ENCODE measurements at places on chromosomes 4 and X.

- no peak for DNase-seq
Measured at GRCh38 chr4:93334003-93334402, 494.6 kb upstream of the ATOH1 start.

GRCh38 chr4:972651-973424, 531 bp downstream of the DGKQ start:
- DNase-seq = no peak

DNA sequence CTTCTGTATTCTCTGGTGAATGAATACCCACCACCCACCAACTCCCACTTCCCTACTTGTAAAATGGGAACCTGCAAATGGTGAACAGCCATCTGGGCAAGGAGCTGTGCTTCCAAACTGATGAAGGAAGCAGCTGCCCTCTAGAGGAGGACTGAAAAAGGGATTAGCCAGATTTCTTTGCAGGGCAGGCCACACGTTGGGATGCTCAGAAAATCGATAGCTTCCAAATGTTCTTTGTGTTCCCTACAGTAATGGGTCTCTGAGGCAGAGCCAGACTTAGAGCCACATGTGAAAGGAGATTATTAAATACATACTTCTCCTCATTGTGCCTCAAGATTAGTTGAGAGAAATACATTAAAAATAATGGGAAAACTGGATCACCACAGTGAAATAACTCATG, 39.3 kb upstream of the LPAR4 start:
- DNase-seq = peak; percentile 51

DNA sequence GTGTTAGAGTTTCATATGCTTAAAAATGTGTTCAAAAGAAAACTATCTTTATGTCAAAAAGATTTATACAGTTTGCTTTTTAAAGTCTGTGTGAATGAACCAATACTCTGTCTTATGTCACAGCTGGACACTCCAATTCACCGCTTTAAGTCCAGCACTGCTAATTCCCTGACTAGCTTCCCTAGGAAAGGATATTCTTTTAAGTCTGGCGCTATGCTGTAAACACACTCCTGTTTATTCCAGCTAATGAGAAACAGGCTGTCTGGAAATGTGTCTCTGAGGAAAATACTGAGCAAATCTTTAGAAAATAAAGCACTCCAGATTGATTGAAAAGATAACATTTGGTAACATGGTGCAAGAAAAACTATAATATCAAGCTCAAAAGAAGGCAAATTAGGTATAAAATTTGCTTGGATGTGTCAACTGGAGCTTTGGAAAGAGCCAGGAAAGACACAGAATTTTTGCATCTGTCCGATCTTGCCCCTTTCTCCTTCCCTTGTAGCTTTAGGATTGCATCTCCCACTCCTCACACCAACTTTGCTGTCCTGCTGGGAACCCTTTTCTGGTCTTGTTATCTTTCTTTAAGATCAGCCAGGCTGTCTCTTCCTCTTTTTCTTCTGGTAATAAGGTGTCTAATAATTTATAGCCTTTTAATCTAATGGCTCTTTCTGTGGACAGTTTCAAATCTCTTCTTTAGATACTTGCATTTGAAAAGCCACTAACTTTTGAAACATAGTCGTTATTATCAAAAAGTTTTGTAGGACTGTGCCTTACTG, 40.9 kb upstream of the VEGFC start:
- peak; percentile 40 for DNase-seq

- no peak for DNase-seq
Measured at GRCh38 chr4:90727938-90728337, 600.7 kb downstream of the CCSER1 start.

DNA sequence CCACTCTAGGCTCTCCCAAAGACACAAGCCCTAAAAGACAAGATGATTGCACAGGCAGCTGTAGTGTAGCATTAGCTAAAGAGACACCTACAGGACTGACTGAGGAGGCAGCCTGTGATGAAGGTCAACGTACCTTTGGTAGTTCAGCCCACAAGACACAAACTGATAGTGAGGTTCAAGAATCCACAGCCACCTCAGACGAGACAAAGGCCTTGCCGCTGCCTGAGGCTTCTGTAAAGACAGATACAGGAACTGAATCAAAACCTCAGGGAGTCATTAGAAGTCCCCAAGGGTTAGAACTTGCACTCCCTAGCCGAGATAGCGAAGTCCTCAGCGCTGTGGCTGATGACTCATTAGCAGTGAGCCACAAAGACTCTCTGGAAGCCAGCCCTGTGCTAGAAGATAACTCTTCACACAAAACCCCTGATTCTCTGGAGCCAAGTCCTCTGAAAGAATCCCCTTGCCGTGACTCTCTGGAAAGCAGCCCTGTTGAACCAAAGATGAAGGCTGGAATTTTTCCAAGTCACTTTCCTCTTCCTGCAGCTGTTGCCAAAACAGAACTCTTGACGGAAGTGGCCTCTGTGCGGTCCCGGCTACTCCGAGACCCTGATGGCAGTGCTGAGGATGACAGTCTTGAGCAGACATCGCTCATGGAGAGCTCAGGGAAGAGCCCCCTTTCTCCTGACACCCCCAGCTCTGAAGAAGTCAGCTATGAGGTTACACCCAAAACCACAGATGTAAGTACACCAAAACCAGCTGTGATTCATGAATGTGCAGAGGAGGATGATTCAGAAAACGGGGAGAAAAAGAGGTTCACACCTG, 306.3 kb downstream of the ANK2 start:
- no peak for DNase-seq

GRCh38 chr4:9898596-9899305, 117.3 kb downstream of the DRD5 start:
- DNase-seq = peak; percentile 72

GRCh38 chrX:131841496-131842437, 181.3 kb upstream of the STK26 start:
- DNase-seq = peak; percentile 13

GRCh38 chr4:155377276-155377675, 511 bp upstream of the MAP9 start:
- peak; percentile 7 for DNase-seq

DNA sequence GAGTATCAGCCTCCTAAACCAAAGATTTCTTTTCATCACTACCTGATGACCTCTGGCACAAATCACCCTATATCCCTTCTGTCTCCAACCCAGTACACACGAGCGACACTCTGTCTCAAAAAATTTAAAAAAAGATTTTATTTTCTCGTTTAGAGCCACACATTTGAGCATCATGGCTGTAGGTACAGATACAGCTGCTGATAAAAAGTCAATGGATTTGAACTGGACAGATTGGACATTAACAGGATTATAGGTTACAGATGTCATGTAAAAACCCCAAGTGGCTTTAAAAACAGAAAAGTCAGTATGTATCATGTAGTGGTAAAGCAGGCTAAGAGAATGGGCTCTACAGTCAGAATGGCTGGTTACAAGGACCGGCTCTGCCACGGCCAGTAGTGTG, 171.1 kb downstream of the SCFD2 start:
- no peak for DNase-seq

GRCh38 chrX:1152090-1152489, 60.4 kb downstream of the CRLF2 start:
- DNase-seq = no peak

GRCh38 chr4:3612281-3612680, 80.1 kb upstream of the LRPAP1 start:
- DNase-seq = no peak

DNA sequence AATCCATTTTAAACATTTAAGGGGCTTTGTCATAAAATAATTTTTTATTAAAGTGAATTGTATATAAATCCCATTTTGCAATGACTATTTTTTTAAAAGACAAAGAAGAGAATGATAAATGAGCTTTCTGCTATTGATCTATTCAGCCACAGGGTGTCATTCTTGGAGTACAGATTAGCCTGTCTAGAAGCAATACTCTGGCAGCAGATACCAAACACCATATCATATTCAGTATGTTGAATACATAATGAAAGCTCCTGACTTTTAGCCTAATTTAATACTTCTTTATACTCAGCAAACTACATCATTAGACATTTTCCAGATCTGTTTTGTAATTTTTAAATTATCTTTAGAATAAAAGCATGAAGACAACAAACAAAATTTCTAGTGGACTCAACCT, 496.3 kb downstream of the PDGFC start:
- peak; percentile 48 for DNase-seq

- no peak for DNase-seq
Measured at GRCh38 chr4:154456240-154456639, 35.4 kb downstream of the DCHS2 start.

DNA sequence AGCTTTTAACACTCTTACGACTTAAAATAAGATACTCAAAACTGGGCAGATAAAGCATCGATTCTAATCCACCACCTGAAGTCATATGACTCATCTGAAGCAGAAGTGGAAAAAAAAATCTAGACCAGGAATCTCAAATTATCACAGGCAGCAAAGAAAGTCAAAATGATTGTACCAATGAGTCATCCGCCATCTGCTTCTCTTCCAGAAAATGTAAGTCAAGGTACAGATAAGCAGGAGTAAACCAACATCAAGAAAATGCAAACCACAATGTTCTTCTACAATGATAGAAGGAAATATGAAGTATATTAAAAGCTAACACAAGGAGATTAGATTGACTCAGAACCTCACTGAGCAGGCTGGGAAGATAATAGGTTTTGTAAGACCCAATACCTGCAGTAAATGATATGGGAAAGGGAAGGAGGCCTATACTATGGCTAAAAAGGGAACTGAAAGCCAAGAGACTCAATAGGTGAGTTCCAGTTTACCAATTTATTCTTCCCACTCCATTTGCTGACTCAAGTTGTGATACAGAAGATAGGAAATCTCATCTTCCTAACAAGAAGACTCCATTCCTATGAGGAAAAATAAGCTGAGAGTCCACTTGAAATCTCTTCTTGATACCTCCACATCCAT, 88.4 kb upstream of the TET2 start:
- no peak for DNase-seq

DNA sequence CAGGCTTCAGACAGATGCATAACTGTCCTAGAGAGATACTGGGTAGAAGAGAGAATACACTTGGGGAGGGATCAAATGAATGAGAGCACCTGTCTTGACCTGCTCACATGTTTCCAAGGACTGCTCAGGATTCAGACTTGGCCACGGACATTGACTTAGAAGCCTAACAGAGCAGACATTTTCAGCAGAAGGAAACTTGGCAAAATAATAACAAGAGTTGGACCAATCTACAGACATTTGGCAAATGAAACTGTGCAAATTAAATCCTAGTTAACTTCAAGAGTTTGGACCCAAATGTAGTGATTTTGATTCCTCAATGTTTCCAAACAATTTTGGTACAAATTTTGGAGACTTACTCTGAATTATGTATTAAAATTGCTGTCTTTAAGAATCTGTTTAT, 223.9 kb downstream of the CAMK2D start:
- peak; percentile 77 for DNase-seq

GRCh38 chrX:137982472-137983172, 416.7 kb downstream of the ZIC3 start:
- DNase-seq = no peak

GRCh38 chrX:34300871-34301270, 168.8 kb upstream of the FAM47A start:
- peak; percentile 27 for DNase-seq

- DNase-seq = peak; percentile 29
Measured at GRCh38 chr4:2353222-2354107, 65.0 kb downstream of the ZFYVE28 start.

- no peak for DNase-seq
Measured at GRCh38 chr4:77184974-77185373, 28.0 kb downstream of the CCNG2 start.

DNA sequence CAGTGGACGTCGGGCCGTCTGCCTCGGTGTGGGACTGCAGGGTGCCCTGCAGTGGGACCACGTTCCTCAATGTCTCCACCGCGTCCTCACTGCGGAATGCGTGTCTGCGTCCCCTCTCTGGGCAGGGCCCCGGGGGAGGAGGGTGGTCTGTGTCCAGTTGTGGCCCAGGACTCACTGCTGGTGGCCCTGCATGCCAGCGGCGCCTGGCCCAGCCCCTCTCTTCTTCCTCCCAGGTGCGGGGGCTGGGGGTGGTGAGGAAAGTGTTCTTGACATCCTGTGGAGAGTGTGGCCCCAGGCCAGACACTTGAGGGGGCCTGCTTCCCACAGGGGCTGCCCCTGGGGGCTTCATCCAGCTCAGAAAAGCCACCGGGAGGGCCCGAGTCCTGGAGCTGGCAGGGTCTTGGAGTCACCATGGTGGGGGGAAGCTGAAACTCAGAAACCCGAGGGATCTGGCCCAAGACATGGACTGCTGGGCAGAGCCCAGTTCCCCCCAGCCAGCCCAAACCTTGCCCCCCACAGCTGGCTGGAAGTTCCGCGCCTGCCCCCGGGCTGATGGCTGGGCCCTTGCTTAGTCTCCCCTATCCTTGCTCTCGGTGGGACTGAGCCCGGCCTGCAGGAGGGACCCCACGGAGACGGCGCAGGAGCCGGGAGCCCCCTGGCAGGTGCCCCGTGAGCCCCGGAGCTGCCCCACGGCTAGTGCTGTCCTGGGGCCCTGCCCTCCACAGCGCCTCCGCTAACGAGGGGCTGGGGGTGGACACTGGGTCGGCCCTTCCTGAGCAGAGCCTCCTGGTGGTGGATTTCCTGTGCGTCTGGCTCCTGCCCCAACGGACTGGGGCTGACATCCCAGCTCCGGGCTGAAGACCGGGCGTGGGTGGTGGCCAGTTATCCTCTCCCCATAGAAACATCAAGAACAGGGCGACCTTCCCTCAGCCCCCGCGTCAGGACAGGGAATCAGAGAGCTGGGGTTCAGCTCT, 2.9 kb downstream of the DOK7 start:
- no peak for DNase-seq

DNA sequence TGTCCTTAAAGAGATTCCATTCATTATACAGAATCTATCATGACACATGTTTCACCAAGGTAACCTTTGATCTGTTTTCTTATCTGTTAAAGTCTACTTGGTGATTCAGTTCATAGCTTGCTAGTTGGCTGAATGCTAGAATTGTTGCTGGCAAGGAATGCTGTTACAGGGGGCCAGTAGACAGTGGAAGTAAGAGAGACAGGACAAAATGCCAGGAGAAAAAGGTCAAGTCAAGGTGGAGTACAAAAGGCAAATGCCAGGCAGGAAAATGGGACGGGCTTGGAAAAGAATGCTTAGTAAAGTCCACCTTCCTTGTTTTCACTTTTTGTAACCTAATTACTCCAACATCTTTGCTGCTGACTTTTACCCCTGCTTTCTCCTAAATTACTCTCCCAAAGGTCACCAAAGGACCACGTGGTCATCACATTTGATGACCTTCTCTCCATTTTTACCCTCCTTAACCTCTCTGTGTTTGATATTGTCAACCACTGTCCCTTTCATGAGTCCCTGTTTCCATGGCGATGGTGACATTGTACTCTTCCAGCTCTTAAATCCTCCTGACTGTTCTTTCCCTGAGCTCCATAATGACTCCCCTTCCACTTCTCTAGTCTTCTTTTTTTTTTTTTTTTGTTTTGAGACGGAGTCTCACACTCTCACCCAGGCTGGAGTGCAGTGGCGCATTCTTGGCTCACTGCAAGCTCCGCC, 24.5 kb upstream of the TAPT1 start:
- DNase-seq = no peak

All from muscle of back (tissue), 13 donors.